ENCODE measurements at places on chromosomes 6 and 20. TPM values are rescaled to one million over a fixed set of nuclear protein-coding genes. Genes with fewer than 3 reads are reported as not detected.

The TAF11 gene
- 18.0 TPM for total RNA-seq

DNA sequence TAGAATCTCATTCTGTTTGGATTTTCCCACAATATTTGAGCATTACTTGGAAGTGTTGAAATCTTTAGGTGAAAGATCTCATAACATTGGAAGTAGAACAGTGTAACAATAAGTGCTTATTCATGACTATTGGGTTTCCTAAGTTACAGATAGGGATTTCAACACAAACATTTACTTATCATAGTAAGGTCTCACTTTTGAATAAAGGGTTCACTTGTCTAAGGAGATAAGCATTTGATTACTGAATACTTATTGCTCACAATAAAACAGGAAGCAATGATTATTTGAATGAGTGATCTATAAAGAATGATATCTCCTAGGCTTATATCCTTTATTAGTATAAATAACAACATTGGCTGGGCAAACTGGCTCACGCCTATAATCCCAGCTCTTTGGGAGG, 14.8 kb downstream of the DDX43 start:
- peak; percentile 2 for DNase-seq

DNA sequence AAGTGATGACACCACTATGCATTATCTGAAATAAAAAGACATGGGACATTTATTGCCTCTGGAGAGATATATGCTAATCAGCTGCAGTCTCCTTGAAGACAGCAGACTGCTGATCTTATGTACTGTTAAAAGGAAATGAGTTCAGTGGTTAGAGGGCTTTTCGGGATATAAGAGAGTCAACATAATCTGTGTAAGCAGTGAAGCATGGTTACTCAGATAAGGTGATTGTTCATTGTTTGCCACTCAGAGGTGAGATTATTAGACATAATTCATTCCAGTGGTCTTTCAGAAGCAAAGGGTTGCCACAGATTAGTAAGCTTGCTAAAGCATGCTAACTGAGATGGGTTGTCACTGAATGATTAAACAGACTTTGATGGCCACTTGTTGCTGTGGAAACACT, 1450.7 kb upstream of the ADGRB3 start:
- no peak for DNase-seq

The RNF39 gene
- 8.6 TPM for total RNA-seq

GRCh38 chr6:71317441-71317840, 28.8 kb downstream of the OGFRL1 start:
- no peak for DNase-seq

DNA sequence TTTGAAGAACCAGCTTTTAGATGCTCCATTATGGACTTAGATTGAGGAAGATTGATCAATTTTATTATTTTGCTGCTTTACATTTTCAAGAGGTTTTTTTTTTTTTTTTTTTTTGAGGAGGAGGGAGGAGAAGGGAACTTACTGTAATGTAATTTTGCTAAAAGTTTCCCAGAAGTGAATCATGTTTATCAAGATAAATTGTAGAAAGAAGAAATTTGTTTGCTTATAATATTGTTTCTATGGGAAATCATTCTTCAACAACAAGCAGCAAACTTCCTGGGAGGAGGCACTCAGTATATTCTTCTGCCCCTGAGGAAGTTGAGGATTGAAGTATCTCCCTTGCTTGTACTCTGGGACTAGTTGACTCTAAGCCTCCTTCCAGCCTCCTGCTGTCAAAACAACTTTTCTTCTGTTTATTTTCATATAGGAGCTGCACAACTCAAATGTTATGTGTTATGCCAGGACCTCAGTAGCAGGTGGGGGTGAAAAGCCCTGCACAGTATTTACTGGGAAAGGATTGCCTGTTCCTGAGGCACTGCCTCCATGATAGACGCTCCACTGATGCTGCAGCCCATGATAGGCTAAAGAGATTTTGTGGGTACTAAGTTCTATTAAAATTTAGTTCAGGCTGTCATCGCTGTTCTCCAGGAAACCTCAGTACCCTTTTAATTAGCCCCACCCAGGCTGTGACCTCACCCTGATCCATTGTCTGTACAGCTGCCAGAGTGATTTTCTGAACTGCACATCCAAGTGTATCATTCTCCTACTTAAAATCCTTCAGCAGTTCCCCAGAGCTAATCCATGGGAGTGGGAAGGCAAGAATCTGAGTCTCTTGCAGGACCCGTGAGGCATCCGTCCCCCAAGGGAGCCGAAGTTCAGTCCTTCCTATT, 51.9 kb downstream of the CARMIL1 start:
- no peak for DNase-seq

DNA sequence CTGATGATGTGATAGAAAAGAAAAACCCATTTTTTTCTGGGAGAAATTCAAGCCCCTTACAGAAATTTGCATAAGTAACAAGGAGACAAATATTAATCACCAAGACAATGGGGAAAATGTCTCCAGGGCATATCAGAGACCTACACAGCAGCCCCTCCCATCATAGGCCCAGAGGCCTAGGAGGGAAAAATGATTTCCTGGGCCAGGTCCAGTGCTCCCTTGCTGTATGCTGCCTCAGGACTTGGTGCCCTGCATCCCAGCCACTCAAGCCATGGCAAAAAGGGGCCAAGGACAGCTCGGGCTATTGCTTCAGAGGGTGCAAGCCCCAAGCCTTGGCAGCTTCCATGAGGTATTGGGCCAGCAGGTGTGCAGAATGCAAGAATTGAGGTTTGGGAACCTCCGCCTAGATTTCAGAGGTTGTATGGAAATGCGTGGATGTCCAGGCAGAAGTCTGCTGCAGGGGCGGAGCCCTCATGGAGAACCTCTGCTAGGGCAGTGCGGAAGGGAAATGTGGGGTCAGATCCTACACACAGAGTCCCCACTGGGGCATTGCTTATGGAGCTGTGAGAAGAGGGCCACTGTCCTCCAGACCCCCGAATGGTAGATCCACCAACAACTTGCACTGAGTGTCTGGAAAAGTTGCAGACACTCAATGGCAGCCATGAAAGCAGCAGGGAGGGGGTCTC, 7.6 kb upstream of the DBNDD2 start:
- DNase-seq = no peak

DNA sequence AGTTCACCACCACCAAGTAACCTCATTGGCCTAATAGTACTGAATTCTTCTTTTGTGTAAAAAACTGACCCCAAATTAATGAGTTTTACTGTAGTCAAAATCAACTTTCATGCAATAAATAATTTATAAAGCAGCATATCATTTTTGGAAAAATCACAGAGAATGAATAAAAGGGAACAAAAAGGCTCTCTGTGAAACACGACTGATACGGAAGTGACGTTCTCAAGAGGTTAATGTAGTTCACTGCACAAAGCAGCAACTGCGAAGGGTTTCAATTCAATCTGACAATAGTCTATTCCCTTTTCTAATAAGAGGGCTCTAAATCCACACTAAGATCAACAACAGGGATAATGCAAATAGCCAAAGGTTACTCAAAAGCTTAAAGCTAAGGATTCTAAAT, 70.3 kb downstream of the PREP start:
- DNase-seq = no peak

GRCh38 chr6:145895802-145896201, 68.4 kb downstream of the SHPRH start:
- no peak for DNase-seq

DNA sequence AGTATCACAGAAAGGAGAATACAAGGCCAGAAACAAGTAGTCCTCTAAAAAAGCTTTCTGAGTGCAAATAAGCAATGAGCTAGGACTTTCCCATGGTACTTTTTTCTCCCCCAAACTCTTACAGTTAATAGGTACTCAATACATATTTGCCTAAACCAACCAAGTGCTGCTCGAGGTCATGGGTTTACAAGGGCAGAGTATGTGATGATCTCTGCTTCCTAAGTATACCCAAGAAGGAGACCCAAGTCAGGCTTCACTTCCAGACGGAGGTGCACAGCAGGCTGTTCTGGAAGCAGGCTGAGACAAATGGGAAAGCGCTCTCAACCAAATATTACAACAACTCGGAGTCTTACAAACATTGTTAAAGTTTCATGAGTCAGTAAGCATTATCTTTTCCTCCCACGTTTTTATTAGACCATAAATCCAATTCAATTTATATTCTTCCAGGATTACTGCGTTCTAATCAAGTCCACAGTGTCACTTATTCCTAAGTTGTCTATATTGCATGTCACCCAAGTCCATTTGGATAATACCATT, 8.1 kb downstream of the FYN start:
- no peak for DNase-seq

GRCh38 chr6:136646377-136646776, 96.2 kb upstream of the MAP7 start:
- no peak for DNase-seq

DNA sequence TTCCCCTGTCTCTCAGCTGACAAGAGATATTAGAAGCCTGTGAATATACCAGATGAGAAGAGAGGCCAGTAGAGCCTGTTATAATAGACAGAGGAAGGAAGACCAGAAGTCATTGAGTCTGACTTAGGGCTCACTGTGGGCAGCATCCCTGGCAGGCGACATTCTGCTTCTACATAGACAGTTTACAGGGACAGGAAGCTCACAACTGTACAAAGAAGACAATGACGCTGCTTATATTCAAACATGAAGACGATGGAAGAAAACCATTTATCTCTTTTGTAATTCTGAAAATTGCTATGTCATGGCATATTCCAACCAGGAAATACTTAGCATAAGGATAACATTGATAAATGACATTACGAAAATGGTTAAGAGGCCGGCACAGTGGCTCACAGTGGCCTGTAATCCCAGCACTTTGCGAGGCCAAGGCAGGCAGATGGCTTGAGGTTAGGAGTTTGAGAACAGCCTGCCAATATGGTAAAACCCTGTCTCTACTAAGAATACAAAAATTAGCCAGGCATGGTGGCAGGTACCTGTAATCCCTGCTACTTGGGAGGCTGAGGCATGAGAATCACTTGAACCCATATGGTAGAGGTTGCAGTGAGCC, 170.9 kb downstream of the UBE3D start:
- DNase-seq = no peak

- DNase-seq = no peak
Measured at GRCh38 chr6:73857341-73857890, 161.4 kb downstream of the CD109 start.

The ZNF311 gene
- 4.0 TPM for total RNA-seq

DNA sequence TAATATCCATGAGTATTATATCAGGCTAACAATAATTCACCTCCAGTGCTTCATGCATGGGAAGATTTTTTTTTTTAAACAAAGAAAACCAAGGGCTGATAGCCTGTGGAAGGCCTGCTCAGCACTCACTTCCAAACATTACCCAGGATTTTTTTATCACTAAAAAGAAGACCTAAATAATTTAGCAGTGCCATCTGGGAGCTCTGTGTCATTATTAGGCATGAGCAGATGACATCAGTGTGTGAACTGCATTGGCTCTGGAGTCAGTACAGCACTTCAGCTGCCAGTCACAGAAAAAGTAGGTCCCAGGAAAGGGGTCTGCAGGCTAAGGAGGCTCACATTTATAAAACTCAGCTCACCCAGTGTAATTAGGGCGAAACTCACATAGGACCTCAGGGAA, 94.8 kb downstream of the COL21A1 start:
- no peak for DNase-seq

GRCh38 chr6:154901876-154902552, 93.1 kb upstream of the TIAM2 start:
- no peak for DNase-seq

The TSPO2 gene
- not detected for total RNA-seq

GRCh38 chr20:14406495-14406894, 69.1 kb upstream of the FLRT3 start:
- peak; percentile 72 for DNase-seq

The PKIB gene
- total RNA-seq = 1.8 TPM

- no peak for DNase-seq
Measured at GRCh38 chr6:35638679-35639078, 50.0 kb downstream of the FKBP5 start.

DNA sequence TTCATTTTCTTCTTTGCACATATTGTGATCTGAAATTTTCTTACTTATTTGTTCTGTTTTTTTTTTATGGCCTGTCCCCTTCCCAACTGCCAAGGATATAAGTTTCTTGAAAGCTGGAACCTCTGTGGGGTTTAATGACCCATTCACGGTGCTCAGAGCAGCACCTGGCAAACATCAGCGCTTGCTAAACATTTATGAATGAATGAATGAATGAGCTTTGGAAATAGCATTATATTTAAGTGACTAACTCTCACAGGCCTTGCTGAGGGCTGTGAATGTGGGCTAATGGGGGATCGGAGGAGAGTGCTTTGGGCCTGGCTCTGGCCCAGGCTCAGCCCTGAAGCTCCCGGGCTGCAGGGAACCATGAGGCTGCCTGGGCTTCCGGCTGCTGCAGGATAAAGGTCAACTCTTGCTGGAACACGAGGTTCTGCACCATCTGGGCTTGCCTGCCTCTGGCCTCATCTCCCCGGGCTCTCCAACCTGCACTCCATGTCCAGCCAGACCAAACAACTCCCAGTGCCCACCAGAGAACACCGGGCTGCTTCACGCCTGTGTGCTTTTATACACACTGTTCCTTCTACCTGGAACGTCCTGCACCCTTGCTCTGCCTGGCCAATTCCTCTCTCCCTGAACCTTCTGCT, 14.6 kb upstream of the ARMC12 start:
- no peak for DNase-seq

The ID4 gene
- 32.5 TPM for total RNA-seq

The PAK5 gene
- not detected for total RNA-seq

- DNase-seq = no peak
Measured at GRCh38 chr6:7249946-7250643, 62.9 kb downstream of the SSR1 start.

- DNase-seq = no peak
Measured at GRCh38 chr20:43567477-43567876, 8.7 kb downstream of the SGK2 start.

DNA sequence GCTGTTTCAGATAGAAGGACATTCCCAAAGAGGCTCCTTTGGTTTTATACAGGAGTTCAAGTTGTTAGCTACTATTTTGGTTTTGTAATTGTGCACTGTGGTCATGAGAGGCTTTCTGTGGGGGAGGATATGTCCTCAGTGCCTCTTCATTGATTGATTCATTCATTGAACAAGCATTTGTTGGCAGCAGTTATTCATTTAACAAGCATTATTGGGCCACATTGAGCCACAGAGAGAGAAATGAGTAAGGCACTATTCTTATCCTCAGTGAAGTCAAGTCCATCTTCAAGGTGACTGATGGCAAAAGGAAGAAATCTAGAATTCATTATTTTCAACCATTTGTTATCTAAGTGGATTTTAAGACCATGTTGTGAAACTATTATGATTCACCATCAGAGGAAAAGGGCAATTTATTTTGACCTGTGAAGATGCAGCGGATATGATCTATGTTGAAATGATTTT, 697.2 kb upstream of the CITED2 start:
- peak; percentile 73 for DNase-seq

The POPDC3 gene
- 14.4 TPM for total RNA-seq

- DNase-seq = no peak
Measured at GRCh38 chr20:33793011-33793931, 17.9 kb upstream of the CHMP4B start.

The RARS2 gene
- 28.0 TPM for total RNA-seq

GRCh38 chr6:41053041-41053440, at the start of gene APOBEC2:
Gene APOBEC2, plus strand, starts transcription at chr6:41053202. Its CDS starts 146 bp downstream, at chr6:41053348.
- no peak for DNase-seq

GRCh38 chr20:2133318-2134183, 31.9 kb downstream of the STK35 start:
- no peak for DNase-seq

- no peak for DNase-seq
Measured at GRCh38 chr6:43226192-43226851, 3.0 kb downstream of the DNPH1 start.
